ENCODE measurements at places on chromosomes 11 and 22.

GRCh38 chr11:113732092-113732491, 26.0 kb upstream of the TMPRSS5 start:
- DNase-seq, result no peak

DNA sequence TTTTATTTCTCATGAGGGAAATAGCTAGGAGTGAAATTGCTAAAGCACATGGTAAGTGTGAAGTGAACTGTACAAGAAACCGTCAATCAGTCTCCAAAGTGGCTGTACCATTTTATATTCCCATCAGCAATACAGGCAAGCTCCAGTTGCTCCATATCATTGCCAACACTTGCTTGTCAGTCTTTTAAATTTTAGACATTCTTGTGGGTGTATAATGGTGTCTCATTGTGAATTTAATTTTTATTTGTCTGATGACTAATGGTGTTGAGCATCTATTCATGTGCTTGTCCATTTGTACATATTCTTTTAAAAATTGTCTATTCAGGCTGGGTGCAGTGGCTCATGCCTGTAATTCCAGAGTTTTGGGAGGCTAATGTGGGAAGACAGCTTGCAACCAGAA, 34.1 kb upstream of the SMCO4 start:
- peak; percentile 55 for DNase-seq

DNA sequence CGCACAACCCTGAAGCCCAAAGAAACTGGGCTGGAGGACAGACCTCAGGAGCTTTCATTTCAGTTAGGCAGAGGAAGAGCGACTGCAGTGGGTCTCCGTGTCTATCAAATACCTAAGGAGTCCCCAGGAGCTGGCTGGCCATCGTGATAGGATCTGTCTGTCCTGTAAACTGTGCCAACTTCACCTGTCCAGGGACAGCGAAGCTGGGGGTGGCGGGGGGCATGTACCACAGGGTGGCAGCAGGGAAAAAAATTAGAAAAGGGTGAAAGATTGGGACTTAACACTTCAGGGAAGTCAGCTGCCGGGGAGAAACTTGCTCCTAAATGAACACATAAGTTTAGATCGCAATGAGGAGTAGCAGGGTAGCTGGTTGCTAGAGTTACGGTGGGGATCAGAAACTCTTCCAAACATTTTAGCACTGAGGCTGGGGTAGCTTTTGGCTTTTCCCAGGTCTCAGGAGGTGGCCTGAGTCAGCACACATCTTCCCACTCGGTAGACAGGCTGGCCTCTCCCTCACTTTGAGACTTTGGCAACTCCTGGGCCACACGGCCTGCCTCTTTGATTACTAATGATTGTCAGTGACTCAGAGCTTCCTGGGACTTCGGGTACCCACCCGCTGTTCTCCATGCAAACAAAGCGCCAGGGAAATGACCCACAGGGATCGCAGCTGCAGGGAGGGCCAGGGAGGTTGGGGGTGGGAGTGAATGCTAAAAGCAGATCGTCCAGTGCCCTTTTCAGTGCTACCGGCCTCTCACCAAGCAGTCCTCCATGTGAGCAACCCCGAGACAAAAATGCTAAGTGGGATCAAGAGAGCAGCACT, 2.9 kb upstream of the MTFP1 start:
- peak; percentile 98 for DNase-seq

GRCh38 chr11:116913000-116913399, 75.6 kb upstream of the APOA1 start:
- DNase-seq, result peak; percentile 13

DNA sequence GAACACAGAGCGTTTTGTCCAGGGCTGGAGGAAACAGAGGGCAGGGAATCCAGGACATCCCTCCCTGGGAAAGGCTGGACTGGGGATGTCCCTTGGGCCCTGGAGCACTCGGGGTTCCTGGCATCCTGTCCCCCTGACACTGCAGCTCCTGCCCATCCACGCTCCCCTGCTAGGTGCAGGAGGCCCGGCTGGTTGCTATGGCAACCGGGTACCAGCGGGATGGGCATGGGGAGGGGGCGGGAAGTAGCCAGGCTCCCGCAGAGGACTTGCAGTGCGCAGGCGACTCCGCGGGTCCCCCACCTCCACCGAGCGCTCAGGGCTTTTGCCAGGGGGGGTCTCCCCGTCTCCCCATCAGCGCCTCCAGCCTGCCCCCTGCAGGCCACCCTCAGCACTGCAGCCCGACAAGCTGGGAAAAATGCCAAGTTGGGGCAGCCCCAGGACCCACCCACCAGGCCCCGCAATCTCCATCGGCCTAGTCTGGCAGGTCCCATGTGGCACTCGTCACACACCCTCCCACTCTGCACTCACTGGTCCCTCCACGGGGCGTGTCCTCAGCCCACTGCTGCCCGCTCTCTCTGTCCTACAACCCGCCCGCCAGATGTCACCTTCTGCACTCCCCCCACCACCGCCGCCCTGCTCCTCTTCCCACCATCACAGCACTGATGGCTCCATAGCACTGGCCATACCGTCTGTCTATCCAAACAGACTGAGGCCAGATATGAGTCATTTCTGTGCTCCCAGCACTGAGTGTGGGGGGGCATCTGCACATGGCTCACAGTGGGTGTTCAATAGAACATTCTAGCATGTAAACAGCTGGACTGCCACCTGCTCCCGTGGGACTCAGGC, 31.5 kb downstream of the KIAA0930 start:
- peak; percentile 42 for DNase-seq

GRCh38 chr11:65546217-65546958, 11.8 kb downstream of the LTBP3 start:
- peak; percentile 86 for DNase-seq
